ENCODE measurements at places on chromosomes 6 and 20. TPM values are rescaled to one million over a fixed set of nuclear protein-coding genes. Genes with fewer than 3 reads are reported as not detected.

RAET1E gene
- total RNA-seq, result 1.0 TPM

DNA sequence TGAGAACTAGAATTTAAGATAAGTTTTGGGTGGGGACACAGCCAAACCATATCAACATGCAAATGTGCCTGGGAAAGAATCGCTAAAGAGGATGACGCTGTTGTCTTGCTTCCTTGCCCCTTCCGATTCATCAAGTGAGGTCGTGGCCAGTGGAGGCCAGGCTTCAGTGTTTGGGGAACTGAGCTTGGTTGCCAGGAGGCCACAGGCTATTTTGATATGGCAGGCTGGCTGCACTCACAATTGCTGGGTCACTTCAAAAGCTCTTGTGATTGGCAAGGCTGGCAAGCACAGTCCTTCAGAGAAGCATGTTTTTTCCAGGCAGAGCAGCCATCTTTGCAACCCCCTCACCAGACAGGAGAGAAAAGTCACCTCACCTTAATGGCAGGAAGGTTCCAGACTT is 45.8 kb downstream of the SAMD5 start:
- no peak for DNase-seq

DNA sequence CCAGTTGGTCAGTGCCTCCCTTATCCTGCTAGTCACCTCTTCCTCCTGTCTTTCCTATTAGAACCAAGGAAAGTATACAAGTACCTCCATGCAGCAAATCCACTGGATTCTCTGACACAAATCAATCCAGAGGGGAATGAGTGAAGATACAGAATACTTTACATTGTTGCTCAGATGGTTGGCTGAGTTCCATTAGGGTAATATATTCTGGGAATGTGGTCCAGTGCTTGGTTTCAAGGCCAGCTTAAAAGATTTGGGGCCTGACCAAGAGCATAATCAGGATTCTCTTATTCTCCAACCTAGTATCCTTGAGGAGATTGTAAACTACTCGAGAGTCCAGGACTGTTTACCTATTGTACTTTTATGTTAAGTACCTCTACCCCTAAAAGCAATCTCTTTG is 23.0 kb downstream of the CARMIL1 start:
- no peak for DNase-seq

DNA sequence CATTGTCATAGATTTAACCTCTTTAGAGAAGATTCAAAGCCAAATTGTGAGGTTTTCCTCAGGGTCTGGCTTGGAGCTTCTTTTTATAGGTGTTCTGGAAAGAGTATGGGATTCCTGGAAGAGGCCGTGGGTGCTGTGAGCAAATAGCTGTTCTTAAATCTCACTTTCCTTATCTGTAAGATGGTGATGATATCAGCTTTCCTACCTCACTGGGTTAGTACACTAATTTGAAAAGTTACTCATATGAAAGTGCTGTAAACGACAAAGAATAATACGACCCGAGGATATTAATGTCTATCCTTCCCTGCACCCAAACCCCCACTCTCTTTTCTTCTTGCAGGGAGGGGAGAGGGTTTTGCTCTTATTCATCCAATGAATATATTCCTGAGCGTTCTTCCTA is 116.9 kb upstream of the ENPP5 start:
- DNase-seq, result no peak

GRCh38 chr6:161053103-161053502 is 61.5 kb downstream of the MAP3K4 start:
- DNase-seq, result no peak

Measured in kidney (tissue), 22 donors.